ENCODE measurements at places on chromosomes 5 and 9.

GRCh38 chr9:33840381-33840780 lies 23.4 kb downstream of the UBE2R2 start:
- peak; percentile 53 for DNase-seq

DNA sequence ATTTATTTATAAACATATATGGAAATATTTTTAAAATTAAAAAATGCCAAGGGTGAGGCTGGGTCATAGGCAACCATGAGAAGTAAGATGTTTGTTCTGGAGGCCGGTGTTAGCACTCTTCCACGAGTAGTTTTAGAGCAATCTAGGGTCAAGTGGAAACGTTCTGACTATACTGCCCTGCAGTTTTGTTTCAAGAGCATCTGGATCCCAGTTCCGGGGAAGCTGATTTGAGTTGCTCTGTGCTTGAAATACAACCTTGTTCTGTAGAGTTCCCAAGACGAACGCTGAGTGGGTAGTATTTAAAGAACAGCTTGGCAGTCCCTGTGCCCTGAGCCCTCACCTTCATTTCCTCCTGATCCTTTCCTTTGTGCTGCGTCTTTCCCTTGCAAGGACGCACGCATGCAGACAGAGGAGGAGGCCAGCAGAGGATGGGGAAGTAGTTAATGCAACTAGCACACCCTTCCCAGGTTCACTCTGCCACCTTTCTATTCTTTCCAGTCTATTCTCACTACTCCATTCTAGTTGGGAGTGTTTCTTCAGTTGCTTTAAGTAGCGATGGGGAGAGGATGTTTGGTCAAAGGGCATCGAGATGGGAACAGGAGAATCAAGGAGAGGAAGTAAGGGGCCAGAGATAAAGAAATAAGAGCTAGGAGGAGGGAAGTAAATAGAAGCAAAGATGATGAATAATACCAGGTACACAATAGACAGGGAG lies 68.3 kb upstream of the ZSWIM6 start:
- DNase-seq: no peak

- peak; percentile 44 for DNase-seq
These were observed 415.6 kb downstream of the GADD45G start for GRCh38 chr9:90020276-90020871.

- peak; percentile 7 for DNase-seq
These were observed 62.4 kb downstream of the MARCHF3 start for GRCh38 chr5:126967808-126968466.

GRCh38 chr9:95045751-95046150 lies 271.8 kb downstream of the FANCC start:
- DNase-seq: no peak

- no peak for DNase-seq
These were observed 228.7 kb downstream of the ADAMTS6 start for GRCh38 chr5:65252977-65253376.

- no peak for DNase-seq
These were observed 560.2 kb upstream of the CDH9 start for GRCh38 chr5:27598576-27598975.

- peak; percentile 23 for DNase-seq
These were observed 36.3 kb downstream of the RUSC2 start for GRCh38 chr9:35526087-35526801.

DNA sequence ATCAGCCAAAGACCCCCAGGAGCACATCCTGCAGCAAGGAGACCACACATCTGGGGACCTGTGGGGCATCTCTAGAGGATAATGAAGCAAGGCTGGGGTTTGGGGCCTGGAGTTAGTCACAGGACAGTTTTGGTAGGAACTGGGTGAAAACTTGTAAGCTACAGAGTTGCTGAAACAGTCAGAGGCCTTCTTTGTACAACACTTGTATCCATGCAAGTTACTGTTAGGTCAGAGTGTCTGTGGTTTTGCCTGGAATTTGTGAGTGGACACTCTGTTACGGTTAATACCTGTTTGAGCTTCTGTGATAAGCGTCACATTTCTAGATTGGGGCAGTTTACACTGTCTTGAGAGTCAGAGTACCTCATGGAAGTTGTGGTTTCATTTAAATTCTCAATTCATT lies 22.6 kb upstream of the ASPN start:
- no peak for DNase-seq

DNA sequence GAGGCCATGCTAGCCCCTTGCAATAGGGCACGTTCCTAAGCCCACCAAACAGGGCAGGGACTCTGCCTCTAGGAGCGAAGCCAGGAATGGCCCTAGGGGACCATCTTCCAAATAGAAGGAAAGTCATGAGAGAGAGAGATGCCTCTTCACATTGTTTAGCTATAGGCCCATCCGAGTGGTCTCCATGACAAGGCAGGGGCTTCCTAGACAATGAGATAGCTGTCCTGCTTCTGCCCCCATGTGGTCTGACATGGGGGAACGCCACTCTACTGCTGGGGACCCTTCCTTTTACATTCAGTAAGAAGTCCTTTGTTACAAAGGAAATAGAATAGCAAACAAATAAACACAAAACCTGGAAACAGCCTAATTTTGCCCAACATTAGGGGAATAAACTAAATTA lies 17.9 kb upstream of the KIF4B start:
- no peak for DNase-seq

GRCh38 chr5:73507062-73507461 lies 8.8 kb downstream of the BTF3 start:
- no peak for DNase-seq

DNA sequence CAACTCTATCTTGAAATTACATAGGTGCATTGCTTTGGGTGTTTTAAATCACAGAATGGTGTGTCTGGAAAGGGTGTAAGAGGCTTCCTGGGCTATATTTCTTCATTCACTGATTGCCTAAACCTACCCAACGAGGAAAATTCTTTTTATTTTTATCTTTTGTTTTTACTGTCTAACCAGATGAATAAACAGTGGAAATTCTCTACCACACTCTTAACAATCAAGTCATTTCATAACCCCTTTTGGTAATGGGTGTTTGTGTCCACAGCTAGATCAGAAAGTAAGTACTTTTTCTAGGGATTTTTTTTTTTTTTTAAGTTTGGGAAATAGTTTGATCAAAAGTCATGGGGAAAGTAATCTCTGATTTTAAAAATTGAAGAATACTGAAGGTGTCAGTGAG lies 27.6 kb upstream of the C5orf47 start:
- peak; percentile 7 for DNase-seq

DNA sequence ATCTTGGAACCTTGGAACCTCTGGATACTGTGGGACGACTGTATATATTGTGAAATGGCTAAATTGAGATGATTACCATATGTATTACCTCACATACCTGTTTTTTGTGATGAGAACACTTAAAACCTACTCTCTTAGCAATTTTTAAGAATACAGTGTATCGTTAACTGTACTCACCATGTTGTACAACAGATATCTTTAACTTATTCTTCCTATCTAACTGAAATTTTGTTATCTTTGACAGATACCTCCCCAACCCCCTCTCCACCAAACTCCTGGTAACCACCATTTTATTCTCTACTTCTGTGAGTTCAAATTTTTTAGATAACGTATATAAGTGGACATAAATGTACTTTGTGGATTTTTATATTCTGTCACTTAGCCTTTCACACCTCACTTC lies 126.5 kb downstream of the ZCCHC7 start:
- no peak for DNase-seq

DNA sequence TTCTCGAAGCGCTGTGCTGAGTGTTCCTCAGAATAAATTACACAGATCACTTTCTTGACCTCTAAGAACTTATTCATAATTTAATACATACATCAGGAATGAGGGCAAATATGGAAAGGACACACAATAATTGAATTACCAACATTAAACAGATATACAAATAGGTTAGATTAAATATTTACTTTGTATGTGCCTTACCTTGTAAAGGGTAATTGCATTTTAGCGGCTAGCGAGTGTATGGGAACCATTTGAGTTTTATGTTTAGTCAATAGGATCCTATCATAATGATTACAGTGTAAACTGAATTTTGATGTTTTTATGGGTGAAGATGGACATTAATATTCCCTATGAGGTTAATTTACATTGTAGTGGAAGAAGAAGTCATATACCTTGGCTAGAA lies 1187.1 kb upstream of the WWC1 start:
- DNase-seq: no peak

DNA sequence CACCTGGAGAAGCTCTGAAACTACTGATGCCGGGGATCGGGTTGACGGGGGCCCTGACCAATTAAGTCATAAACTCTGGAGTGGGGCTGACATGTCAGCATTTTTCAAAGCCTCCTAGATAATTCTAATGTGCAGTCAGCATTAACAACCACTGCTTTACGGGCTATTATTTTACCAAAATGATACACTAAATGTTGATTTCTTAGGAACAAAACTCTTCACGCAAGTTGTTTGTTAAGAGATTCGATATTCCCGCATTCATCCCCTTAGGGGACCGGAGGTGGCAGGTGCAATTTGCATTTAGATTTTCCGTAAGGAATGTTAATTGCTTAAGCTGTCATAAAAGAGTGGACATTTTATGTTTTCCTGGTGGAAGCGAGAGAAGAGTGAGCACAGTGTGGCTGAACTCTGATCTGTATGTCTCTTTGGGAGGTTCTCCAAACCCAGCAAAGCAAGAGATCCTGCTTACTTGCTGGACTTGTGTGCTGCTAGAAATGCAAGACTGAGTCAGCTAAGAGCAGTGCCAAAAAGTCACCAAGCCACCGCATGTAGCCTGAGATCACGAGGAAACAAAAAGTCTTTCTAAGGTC lies 77.6 kb downstream of the UGCG start:
- DNase-seq: no peak

- no peak for DNase-seq
These were observed 216.3 kb downstream of the RFK start for GRCh38 chr9:76177931-76178330.

DNA sequence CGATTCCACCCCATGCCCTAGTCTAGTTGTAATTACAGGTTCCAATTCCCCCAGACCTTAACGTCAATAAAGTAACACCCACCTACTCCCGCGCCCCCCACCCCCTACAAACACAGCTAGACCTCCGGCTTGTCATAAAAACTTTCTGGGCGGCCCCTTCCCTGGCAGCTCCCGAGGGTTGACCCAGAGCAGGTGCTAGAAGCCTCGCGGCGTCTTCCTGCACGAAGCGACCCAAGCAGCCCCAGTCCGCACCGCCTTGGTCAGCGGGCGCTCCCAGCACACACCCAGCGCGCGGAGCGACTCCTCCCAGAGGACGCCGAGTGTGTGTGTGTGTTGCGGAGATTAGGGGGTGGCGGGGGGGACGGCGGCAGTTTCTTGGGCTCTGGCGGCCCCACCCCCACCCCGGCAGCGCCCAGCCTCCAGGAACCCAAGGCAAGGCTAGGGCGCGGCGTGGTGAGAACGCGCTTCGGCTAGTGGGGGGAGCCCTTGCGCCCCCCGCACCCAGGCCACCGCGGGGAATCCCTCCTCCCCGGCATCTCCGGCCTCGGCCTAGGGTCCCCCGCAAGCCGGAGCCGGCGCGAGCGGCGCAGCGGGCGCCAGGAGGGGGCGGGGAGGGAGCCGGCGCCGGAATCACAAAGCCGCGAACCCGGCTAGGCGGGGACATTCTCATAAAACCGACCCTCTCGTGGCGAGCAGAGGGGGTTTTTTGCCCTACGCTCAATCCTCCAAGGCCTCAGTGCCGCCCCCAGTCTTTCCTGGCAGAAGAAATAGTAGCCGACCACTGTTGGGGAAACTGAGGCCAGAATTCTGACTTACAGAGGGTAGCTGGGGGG lies 2.2 kb downstream of the PCDH1 start:
- DNase-seq: no peak

DNA sequence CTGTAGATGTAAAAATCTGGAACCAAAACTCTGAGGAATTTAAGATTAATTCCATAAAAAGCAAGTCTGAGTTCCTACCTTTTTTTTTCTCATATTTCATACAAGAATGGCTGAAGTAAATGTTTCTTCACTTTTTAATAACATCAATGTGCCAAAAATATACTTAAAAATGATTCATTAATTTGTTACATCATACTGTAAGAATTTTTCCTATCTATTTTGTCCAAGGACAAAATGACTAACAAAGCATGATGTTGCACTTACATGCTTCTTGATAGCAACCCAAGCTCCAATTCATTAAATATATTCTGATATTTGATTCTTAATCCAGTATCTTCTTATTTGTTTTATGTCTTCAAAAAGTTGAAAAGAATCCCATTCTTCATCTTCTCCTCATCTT lies 988.3 kb downstream of the TLE1 start:
- DNase-seq: no peak

DNA sequence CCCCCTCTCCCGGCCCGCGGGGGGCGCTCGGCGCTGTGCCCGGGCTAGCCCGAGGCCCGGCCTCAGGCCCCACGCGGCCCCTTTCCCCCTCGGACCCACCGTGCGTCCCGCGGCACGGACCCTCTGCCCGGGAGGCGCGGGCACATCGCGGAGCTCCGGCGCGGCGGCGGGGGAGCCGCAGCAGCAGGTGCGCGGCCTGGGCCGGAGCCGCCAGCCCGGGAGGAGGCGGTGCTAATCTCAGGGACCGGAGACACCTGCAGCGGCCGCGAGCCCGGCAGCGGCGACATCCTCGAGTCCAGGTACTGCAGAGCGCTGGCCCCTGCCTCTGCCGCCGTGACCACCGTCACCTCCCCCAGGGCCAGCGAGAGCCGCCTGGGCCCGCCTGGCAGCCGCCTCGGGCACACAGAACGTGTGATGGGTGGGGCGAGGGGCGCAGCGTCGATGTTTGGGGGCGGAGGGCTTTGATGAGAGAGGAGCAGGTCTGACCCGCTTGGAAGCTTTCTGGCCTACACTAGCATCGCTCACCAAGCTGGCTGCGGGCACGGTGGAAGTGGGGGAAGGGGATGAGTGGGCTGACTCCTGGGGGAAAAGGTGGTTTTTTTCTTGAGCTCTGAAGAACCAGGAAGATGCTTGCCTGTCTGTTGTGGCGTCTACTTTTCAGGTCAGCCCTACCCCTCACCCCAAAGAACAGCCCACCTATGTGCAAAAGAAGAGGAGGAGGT lies 524 bp downstream of the CYFIP2 start:
- DNase-seq: no peak

GRCh38 chr9:136485049-136486045 lies 2.5 kb upstream of the SEC16A start:
- DNase-seq: peak; percentile 76

DNA sequence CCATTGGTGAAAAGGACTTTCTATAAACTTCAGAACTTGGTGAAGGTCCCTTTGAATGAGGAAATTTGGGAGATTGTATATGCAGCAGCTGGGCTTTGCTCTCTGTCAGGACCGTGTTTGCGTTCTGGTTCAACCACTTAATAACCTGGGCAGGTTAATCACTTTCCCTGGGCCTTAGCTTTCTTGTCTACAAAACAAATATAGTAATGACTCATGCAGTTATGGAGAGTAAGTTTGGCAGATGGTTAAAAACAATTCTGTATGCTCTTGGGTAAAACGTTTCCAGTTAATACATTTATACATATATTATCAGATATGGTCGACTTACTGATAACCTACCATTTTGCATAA lies 197.0 kb downstream of the ARHGEF28 start:
- no peak for DNase-seq

- DNase-seq: no peak
These were observed 607.8 kb downstream of the BNC2 start for GRCh38 chr9:16262477-16263261.

GRCh38 chr9:117936185-117937130 lies 232.3 kb downstream of the TLR4 start:
- DNase-seq: no peak

GRCh38 chr9:115202960-115203751 lies 85.2 kb upstream of the TNC start:
- no peak for DNase-seq

GRCh38 chr5:61675015-61675692 lies 343.1 kb downstream of the ZSWIM6 start:
- no peak for DNase-seq
